ENCODE measurements at places on chromosomes 5 and 9.

- DNase-seq, result no peak
These were observed 5.1 kb downstream of the NFIB start for GRCh38 chr9:14308853-14309145.

GRCh38 chr5:130476325-130476724, 572.1 kb downstream of the CHSY3 start:
- DNase-seq, result no peak

DNA sequence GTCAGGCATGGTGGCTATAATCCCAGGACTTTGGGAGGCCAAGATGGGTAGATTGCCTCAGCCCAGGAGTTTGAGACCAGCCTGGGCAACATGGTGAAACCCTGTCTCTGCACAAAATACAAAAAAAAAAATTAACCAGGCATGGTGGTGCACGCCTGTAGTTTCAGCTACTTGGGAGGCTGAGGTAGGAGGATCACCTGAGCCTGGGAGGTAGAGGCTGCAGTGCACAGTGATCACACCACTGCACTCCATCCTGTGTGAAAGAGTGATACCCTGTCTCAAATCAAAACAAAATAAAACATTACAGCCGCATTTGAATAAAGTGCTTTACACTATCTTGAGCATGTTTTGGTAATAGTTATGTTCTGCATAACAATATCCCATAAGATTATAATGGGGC, 74.0 kb downstream of the IQGAP2 start:
- no peak for DNase-seq

DNA sequence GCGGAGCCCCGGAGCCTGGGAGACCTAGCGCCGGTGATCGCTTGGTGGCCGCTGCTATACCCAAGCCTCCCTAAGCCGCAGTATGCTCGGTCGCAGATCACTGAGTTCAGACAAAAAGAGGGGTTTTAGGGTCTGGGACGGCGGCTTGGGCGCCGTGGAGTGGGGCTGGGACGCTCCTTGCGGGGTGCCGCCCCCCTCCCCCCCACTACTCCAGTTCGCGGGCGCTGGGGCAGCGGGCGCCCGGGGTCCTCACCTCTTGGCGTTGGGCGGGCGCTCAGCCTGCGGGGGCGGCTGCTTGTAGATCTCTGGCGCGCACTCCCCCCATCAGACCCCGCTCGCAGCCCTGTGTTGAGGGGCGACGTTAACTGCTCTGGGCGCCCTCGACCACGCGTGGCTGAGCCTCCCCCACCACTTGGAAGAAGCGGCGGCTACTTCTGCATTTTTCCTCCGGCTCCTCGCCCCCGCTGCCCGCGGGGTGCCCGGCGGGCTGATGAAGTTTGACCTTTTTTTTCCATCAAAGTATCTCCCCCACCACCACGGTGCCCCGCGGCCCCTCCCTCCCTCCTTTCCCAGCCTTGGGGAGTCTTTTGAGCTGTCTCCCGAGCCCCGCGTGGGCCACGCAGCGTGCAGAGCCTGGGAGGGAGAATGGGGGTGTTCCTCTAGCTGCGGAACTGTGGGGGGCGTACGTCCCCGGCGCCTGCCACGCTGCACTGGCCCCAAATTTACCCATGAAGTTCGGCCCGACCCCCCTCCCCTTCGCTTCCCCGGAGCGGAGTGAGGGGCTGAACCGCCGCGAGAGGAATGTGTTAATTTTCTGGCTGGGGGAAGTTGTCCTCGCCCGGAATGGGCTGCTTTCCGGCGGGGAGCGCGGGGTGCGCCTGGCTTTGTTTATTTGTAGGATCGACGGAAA, 1.2 kb downstream of the CXXC5 start:
- DNase-seq, result no peak

- no peak for DNase-seq
These were observed 153.2 kb downstream of the MACROH2A1 start for GRCh38 chr5:135245521-135246499.

DNA sequence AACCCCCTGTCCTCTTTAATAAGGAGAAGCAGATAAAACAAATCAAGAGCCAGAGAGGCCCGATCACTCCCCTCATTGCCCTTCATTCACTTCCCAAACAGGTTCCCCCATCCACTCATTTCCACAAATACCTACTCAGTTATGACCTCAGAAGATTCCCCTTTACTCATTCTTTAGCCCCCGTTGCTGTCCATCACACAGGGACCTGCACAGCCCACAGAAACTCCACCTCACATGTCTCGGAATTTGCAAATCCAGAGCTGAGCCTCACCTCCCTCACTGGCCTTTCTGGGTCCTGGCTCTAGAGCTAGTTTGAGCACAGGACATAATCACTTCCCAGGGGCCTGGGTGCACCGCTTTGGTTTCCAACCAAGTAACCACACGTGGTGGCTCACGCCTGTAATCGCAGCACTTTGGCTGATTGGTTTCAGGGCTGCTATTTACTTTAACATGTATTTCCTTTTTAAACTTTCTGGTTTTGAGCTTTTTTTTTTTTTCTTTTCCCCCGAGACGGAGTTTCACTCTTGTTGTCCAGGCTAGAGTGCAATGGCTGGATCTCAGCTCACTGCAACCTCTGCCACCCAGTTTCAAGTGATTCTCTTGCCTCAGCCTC, 17.8 kb downstream of the ATP6V0E1 start:
- no peak for DNase-seq

- DNase-seq, result no peak
These were observed 98.0 kb downstream of the ATPSCKMT start for GRCh38 chr5:10151656-10152055.

- no peak for DNase-seq
These were observed 606.8 kb downstream of the RAB3C start for GRCh38 chr5:59189472-59190244.

GRCh38 chr9:23563517-23563916, 262.5 kb downstream of the ELAVL2 start:
- no peak for DNase-seq

GRCh38 chr9:27355166-27355565, 58.2 kb upstream of the EQTN start:
- DNase-seq, result no peak

GRCh38 chr9:111412280-111412679, 71.9 kb downstream of the ECPAS start:
- no peak for DNase-seq

- no peak for DNase-seq
These were observed 13.3 kb downstream of the MATR3 start for GRCh38 chr5:139306628-139307379.
